GM23338 (cell line): ENCODE measurements at places on chromosomes 4 and X. TPM values are rescaled to one million over a fixed set of nuclear protein-coding genes. Genes with fewer than 3 reads are reported as not detected.

- no peak overlapping the region for H3K27ac ChIP-seq
- H3K36me3 ChIP-seq = peaks cover 10% of the 10 kb centered on the region; the same call in 1 of the 2 replicates
- H3K4me1 ChIP-seq = no peaks in the 10 kb centered on the region
- DNase-seq = no peak
- H3K4me3 ChIP-seq = no peak overlapping the region
- H3K27me3 ChIP-seq = no peaks in the 10 kb centered on the region
Observed at GRCh38 chr4:1824746-1825145, 31.2 kb downstream of the LETM1 start.

DNA sequence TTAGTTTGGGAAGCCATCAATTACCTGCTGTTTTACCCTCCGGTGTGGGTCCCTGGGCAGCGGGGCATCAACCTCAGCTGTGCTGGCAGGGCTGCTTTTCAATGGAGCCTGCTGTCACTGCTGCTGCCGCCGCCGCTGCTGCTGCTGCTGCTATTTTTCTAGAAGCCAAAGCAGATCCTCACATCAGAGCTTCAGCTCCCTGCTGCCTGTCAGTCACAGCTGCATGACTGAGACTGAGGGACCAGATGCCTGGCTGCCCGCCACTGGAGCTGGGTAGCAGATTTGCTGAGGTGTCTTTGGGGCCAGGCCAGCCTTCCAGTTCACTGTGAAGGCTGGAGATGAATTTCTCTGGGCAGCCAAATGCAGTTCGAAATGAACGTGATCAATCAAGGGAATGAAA is 200.3 kb upstream of the NHS start:
- H3K4me3 ChIP-seq = no peak overlapping the region
- H3K27ac ChIP-seq = no peak overlapping the region
- no peaks in the 10 kb centered on the region for H3K27me3 ChIP-seq
- no peaks in the 10 kb centered on the region for H3K36me3 ChIP-seq

DNA sequence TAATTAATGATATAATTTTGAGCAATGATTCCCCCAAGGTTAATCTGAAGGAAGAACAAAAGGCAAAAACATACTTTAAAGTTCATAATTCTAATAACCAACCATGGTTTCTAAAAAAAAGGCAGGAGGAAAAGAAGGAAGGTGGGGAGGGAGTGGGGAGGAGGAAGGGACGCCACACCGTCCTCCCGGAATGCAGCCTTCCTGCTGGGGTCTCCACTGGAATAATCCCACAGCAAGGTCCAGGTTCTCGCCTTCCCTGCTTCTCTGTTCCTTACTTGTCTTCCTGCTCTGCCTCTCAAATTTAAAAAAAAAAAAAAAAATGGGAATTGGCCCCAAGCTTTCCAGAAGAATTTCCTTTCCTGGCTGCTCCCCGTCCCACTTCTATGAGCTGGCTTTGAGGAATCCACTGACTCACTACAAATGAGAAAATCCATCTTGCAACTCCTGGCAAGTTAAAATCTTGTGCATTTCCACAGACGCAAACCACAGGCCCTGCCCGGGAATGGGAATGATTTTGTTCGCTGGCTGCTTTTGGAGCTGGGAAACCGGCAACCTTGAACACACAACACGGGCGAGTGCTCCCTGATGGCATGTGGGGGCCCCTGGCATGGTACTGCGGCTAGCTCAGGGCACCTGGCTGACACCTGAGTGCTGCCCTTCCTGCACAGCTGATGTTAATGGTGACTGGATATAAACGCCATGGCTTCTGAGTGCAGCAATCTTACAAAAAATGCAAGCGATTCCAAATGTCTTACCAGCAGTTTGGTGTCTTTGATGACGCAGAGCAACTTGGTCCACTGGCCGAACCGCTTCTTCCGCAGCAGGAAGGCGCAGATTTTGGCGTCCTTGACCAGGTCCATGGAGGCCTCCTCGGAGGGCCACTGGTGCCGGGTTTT is 97.0 kb downstream of the AFAP1 start:
- H3K4me3 ChIP-seq = no peak overlapping the region
- peaks cover 4% of the 10 kb centered on the region; the same call in 1 of the 2 replicates for H3K36me3 ChIP-seq
- H3K4me1 ChIP-seq = 0 out of 2 replicates have a peak, but pooled peaks cover 8% of the 10 kb centered on the region
- DNase-seq = no peak
- peak overlapping the region; percentile 78; the same call in 1 of the 2 replicates for H3K27ac ChIP-seq

- no peaks in the 10 kb centered on the region for H3K36me3 ChIP-seq
- H3K4me3 ChIP-seq = no peak within 1 kb of the TSS
- DNase-seq = no peak
- H3K27ac ChIP-seq = no peak within 1 kb of the TSS
Observed at GRCh38 chrX:106903291-106903824, at the start of gene RIPPLY1. Gene RIPPLY1, minus strand, starts transcription at chrX:106903341. Its CDS starts 54 bp downstream, at chrX:106903287.

DNA sequence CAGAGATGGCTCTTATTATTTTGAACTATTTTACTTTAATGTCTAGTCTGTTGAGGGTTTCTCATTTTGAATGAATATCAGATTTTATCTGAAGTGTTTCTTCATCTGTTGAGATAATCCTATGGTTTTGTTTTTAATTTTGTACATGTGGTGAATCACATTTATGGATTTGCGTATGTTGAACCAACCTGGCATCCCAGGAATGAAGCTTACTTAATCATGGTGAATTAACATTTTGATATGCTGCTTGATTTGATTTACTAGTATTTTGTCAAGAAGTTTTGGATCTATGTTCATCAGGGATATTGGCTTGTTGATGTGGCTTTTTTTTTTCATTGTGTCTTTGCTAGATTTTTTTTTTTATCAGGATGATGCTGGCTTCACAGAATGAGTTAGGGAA is 2390.9 kb downstream of the PCDH7 start:
- no peaks in the 10 kb centered on the region for H3K4me1 ChIP-seq
- no peak overlapping the region for H3K4me3 ChIP-seq
- H3K27me3 ChIP-seq = no peaks in the 10 kb centered on the region
- no peaks in the 10 kb centered on the region for H3K36me3 ChIP-seq
- no peak for DNase-seq
- H3K27ac ChIP-seq = no peak overlapping the region

GRCh38 chr4:41199788-41200187 is 14.6 kb downstream of the APBB2 start:
- no peaks in the 10 kb centered on the region for H3K27me3 ChIP-seq
- H3K4me3 ChIP-seq = no peak overlapping the region
- no peak for DNase-seq
- H3K27ac ChIP-seq = no peak overlapping the region

DNA sequence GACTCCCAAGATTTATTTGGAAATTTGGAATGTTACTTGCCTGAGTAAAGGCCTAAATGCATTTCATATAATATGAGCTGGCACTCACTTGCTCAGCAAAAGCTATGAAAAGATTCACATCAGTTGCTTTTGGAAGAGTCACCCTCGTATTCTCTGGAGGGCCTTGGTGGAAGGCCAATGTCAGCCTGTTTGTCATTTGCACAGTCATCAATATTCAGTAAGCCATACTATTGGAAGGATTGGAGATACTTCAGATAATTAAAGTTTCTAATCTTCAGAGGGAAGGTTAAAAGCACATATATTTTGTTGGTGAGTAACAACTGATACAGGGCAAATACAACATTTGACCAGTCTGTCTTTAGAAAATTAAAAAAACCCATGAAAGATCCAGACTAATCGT is 36.6 kb downstream of the VCX3A start:
- H3K4me3 ChIP-seq = no peak overlapping the region
- H3K36me3 ChIP-seq = no peaks in the 10 kb centered on the region
- peaks cover 3% of the 10 kb centered on the region; the same call in 1 of the 2 replicates for H3K4me1 ChIP-seq
- no peak for DNase-seq

- H3K27ac ChIP-seq = no peak overlapping the region
- H3K27me3 ChIP-seq = peaks cover 15% of the 10 kb centered on the region
- peak overlapping the region; percentile 51 for H3K4me3 ChIP-seq
- peaks cover 5% of the 10 kb centered on the region; the same call in 1 of the 2 replicates for H3K4me1 ChIP-seq
- H3K36me3 ChIP-seq = no peaks in the 10 kb centered on the region
Observed at GRCh38 chrX:151082077-151082948, 94.1 kb upstream of the GPR50 start.

- H3K36me3 ChIP-seq = no peaks in the 10 kb centered on the region
- no peak for DNase-seq
- H3K4me1 ChIP-seq = no peaks in the 10 kb centered on the region; the same call in 1 of the 2 replicates
- no peak overlapping the region for H3K27ac ChIP-seq
Observed at GRCh38 chr4:74205046-74205445, 47.1 kb downstream of the MTHFD2L start.

DNA sequence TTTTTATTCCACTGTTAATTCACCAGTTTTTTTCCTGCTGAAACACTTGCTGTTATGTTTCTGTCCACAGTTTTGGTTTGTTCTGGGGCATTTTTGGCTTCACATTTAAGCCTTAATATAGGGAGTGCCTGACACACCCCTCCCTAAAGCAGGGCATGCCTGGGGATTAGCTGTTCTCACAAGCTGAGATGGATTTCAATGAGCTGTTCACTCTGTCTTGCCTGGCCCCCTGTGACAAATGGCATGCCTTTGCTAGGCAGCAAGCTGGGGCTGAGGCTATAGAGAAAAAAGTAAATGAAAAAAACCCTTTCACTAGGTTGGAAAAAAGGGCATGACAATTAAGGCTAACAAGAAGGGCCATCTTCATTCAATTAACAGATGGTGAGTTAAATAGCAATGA is 22.4 kb downstream of the LPAR4 start:
- DNase-seq = no peak
- no peaks in the 10 kb centered on the region for H3K4me1 ChIP-seq
- no peak overlapping the region for H3K4me3 ChIP-seq
- no peaks in the 10 kb centered on the region for H3K27me3 ChIP-seq
- H3K36me3 ChIP-seq = no peaks in the 10 kb centered on the region

DNA sequence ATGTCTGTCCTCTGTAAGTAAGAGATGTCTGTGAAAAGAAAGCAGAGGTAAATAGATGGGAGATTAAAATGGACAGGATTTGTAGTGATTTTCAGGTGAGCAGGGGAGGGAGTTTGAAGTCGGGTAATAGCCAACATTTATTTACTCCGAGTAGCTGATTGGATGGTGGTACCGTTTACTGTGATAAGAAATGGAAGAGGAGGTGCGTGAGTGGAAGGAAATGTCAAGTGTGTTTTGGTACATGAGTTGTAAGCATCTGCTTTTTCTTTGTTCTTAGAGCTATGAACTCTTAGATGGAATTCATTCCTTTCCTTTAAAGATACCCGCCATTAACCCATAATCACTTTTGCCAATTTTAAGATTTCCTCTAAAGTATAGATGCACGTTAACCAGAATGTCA is 45.5 kb downstream of the SGMS2 start:
- no peaks in the 10 kb centered on the region for H3K27me3 ChIP-seq
- no peak overlapping the region for H3K27ac ChIP-seq
- H3K36me3 ChIP-seq = no peaks in the 10 kb centered on the region
- no peak overlapping the region for H3K4me3 ChIP-seq
- H3K4me1 ChIP-seq = no peaks in the 10 kb centered on the region
- DNase-seq = no peak

- H3K36me3 ChIP-seq = no peaks in the 10 kb centered on the region
- no peak overlapping the region for H3K27ac ChIP-seq
- DNase-seq = no peak
- H3K4me3 ChIP-seq = no peak overlapping the region
- H3K27me3 ChIP-seq = no peaks in the 10 kb centered on the region
- H3K4me1 ChIP-seq = no peaks in the 10 kb centered on the region
Observed at GRCh38 chr4:109671350-109671749, 31.9 kb downstream of the CASP6 start.

DNA sequence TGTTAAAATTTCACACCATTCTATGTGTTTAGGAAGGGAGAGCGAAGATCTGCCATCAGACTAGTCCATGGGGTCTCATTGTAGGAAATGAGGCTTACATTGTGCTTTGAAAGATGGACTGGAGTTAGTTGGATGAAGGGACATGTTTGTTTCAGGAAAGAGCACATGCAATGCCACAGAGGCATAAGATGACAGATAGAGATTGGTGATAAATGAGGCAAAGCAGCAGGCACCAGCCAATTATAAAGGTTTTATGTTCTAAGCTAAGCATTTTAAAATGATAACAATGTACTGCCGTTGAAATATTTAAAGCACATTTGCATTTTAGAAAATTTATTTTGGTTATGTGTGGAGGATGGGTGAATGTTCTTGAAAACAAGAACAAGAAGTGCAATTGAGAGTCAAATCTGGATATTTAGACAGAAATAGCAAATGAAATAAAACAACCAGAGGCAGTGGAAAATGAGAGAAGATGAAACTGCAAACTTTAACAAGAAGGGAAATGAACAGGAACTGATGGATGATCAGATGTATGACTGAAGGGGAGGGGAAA is 957.2 kb downstream of the FSTL5 start:
- no peak overlapping the region for H3K27ac ChIP-seq
- DNase-seq = no peak
- H3K36me3 ChIP-seq = no peaks in the 10 kb centered on the region
- no peak overlapping the region for H3K4me3 ChIP-seq
- no peaks in the 10 kb centered on the region for H3K27me3 ChIP-seq

DNA sequence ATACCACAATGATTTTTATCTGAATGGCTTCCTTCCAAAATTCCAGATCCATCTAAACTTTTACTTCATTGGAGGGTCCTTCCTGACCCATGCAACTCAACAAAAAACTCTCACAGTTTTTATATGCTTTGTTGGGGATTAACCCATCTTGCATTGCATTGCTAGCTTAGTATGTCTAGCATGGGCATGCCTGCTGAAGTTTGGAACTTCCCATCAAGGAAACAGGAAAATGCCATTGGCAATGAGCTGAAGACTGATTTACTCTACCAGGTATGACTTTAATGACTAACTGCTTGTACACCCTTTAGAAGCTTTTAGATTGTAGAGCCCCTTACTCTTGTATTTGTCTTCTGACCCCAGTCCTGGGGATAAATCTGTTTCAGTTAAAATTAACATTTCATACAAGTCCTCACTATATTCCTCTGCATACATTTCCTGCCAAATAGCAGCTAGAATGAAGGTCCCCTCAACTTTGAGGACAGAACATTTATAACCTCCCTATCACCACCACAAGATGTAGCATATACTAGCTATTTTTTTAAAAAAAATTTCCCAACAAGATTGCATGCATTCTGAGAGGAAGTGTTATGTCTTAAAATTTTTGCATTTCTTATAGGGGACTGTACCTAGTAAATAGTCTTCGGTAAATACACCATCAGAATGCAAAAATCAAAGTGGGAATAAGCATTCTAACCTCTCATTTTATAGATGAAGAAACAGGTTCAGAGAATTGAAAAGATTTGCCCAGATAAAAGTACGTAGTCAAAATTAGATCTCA is 52.5 kb upstream of the ATXN3L start:
- H3K36me3 ChIP-seq = no peaks in the 10 kb centered on the region
- DNase-seq = no peak
- H3K27me3 ChIP-seq = no peaks in the 10 kb centered on the region
- no peak overlapping the region for H3K27ac ChIP-seq

GRCh38 chr4:103996064-103996463 is 276.3 kb upstream of the TACR3 start:
- no peaks in the 10 kb centered on the region; the same call in none of the 2 replicates for H3K36me3 ChIP-seq
- H3K4me3 ChIP-seq = no peak overlapping the region
- peak overlapping the region; percentile 22; the same call in 1 of the 2 replicates for H3K27ac ChIP-seq
- H3K27me3 ChIP-seq = no peaks in the 10 kb centered on the region
- DNase-seq = peak; percentile 40
- H3K4me1 ChIP-seq = peaks cover 6% of the 10 kb centered on the region; the same call in 1 of the 2 replicates

FAM200B gene
- total RNA-seq = 34.4 and 47.7 TPM in 2 replicates

BEX5 gene
- total RNA-seq = 12.0 and 22.4 TPM in 2 replicates

WDR17 gene
- 4.3 and 4.7 TPM in 2 replicates for total RNA-seq

CFI gene
- not detected in 2 replicates for total RNA-seq

PCDH18 gene
- 63.2 and 68.1 TPM in 2 replicates for total RNA-seq

GPM6B gene
- total RNA-seq = 92.2 and 95.4 TPM in 2 replicates

PNMA5 gene
- 0.49 and 0.62 TPM in 2 replicates for total RNA-seq

C4orf54 gene
- not detected in 2 replicates for total RNA-seq

ZNF718 gene
- 29.7 and 35.1 TPM in 2 replicates for total RNA-seq

GJB1 gene
- 0.14 TPM in 1 of 2 replicates, not detected in the other for total RNA-seq

FRAS1 gene
- 108 and 111 TPM in 2 replicates for total RNA-seq

MSMO1 gene
- total RNA-seq = 272 and 274 TPM in 2 replicates
